ENCODE measurements at places on chromosomes 2 and 18. TPM values are rescaled to one million over a fixed set of nuclear protein-coding genes. Genes with fewer than 3 reads are reported as not detected.

SRD5A2 gene
- not detected for total RNA-seq

SP9 gene
- not detected for total RNA-seq

UGT1A8 gene
- 0.15 TPM for total RNA-seq

FAP gene
- total RNA-seq, result not detected

MC4R gene
- not detected for total RNA-seq

ESPNL gene
- 0.85 TPM for total RNA-seq

DNA sequence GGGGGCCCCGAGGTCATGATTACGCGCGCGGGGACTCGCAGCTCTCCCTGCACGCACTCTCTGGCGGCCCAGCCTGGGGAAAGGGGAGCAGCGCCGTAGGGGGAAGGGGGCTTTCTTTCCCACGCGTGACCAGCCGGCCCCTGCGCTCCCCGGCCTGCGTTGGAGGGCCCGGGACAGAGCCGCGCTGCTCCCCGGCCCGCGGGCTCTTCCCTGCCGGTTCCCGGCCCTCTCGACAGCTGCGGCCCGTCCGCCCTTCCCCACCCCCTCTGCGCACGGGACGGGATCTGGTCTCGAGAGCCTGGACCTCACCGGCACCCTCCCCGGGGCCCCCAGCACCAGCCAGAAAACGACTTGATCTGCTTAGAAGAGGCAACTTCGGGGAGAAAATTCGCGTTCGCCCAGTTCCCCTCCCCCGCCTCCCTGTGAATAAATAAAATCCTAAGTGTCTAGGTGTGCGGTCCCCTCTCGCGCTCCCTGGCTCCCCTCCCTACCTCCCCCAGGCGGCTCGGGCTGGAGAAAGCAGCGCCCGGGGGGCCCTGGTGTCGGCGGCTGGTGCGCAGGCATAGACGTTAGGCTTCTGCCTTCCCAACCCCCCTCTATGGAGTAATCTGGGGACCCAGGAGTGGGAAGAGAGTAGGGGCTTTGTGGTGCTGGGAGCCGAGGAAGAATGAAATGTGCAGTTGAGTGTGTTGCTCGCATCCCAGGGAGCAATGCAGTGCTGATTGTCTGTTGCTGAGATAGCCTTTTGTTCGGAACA, 803 bp upstream of the FIGN start:
- no peak for DNase-seq

GRCh38 chr18:77079954-77080682, 52.5 kb downstream of the MBP start:
- DNase-seq, result no peak

GRCh38 chr2:27270670-27271069, 4.6 kb upstream of the DNAJC5G start:
- no peak for DNase-seq

DNA sequence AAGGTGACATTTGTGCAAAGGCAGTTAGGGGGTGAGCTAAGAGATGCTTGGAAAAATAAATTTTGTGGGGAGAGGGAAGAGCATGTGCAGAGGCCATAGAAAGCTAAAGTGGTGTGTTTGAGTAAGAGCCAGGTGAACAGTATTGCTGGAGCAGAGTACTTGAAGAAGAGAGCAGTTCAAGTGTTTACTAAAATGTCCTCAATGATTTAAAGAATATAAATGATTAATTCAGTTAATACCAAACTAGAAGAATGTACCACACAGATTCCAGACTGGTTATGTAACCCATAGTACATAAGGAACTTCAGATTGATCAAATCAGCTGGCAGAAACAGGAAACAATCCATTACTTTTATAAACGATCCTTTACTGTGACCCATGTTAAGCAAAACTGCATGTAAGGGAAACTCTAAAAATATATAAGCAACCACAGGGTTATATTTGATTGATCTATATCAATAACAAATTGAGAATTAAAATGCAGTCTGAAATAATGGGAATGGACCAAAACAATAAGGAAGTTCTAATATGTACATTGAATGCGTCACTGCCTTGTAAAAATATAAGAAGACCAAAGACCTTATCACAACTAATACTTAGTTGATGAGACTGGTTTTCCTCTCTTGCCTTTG, 76.9 kb downstream of the LDAH start:
- no peak for DNase-seq

- no peak for DNase-seq
Observed at GRCh38 chr2:22748909-22749308, 636.1 kb upstream of the KLHL29 start.

- no peak for DNase-seq
Observed at GRCh38 chr2:199144546-199144945, 313.2 kb downstream of the SATB2 start.

- DNase-seq, result no peak
Observed at GRCh38 chr2:178927173-178927572, 120.0 kb upstream of the TTN start.

DNA sequence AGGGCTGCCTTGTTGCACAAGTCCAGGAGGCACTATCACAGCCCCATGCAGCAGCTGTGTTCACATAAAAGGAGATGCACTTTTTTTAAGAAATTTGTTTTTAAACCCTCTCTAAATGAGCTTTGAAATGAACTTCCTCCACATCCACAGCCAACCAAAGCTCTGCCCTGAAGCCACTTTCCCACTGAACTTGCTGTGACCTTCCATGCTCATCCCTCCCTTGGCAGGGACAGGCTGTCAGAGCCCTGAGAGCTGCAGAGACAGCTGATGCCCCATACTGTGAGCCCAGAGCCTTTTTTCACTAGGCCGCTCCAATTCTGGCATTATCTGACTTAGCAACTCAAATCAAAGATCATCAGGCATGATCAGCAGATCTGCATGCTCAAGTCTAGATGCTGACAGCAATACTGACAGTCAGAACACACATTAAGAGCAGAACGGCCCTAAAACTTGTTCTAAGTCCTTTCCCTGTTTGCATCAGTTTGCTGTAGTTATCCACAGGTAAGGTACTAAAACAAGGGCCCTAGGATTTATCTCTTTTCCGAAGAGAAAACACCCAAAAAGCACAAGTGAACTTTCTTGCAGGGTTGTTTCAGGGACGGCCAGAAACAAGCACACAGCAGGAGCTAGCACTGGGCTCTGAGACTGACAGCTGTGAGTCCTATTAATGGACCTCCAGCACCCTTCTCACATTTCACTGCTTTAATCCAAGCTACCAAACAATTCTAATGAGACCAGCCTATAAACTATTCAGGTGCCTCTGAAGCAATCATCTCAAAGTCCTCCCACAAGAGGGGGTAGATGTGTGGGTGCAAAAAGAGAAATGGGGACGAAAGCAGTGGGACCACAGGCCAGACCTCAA, 34.9 kb downstream of the RNU4ATAC start:
- DNase-seq, result no peak

DNA sequence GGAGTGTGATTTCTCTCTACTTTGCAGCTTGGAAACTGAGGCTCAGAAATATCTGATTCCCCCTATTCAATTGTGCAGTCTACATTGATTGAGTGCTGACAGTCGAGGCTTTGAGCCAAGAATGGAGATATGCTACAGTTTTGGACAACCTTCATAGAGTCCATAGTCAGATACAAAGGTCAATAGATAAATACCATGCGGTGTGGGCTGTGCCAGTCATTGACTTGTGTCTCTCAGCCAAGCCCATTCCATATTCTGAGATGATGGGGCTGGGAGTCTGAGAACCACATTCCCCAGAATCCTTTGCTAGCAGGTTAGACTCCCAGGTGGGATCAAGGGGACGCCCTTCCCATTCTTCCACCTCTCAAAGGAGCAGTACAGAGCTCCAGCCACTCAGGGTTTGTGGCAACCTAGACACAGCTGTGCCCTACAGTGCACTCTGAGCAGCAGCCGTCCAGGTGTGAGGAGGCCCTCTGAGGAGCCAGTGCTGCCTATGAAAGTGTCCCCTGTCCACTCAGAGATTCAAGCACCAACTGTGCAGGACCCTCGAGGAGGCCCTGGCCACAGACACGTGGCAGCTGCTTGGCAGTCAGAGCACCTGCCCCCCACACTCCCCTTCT, 348.3 kb downstream of the CYRIA start:
- DNase-seq, result no peak
